IPS DF 19.7 (cell line): ENCODE measurements at places on chromosomes 2 and 18.

GRCh38 chr18:76593843-76594242 is 98.8 kb upstream of the ZNF516 start:
- no peak for DNase-seq

DNA sequence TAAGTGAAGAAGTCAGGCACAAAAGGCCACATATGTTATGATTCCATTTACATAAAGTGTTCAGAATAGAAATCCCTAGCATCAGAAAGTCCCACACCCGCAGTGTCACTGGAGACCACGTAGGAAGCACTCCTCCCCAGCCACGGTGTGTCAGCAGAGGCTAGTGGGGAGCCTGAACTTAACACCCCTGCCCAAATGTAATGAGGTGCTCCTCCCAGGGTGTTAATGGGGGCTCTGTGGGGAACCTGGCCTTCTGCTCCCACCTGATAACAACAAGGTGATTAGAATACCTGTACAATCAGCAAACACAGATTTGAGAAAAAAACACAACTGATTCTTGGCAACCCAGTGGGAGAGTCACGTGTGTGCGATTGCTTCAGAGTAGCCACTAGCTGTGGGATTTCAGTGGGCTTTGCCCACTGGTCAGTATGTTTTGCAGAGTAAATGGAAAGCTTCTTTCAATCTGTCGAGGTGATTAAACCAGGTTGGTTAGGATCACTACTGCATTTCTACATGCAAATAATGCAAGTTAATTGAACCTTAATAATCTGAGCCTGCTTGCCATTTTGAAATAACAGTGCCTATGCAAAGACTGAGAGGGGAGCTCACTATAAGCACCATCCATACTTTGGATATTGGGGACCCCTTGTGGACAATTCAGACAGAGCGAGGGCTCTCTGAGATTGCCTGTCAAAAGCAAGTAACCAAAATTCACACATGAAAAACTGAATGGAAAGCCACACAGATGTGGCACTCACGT is 20.6 kb upstream of the ATRAID start:
- DNase-seq, result no peak

- no peak for DNase-seq
Measured at GRCh38 chr2:57862727-57863126, 183.9 kb upstream of the VRK2 start.

DNA sequence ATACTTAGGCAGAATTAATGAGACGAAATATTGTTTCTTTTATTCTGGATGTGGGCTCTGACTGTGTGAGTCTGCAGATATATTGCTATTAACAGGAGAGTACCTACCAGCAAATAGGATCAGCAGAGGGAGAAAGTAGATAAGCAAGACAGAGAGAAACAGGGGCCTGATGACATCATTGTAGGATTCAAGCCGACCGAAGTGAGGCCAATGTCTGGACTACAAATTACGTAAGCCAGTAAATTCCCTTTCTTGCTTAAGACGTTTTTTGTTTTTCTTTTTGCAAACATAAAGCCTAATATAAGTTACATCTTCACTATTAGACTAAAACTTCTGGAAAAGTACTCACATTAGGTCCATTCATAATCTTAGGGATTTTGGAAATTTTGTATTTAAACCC is 21.4 kb upstream of the PTPRM start:
- no peak for DNase-seq

GRCh38 chr2:239256350-239256743 is 144.5 kb downstream of the HDAC4 start:
- no peak for DNase-seq

- DNase-seq, result no peak
Measured at GRCh38 chr18:76252880-76253279, 242.2 kb downstream of the ZNF516 start.

GRCh38 chr2:151367571-151367970 is 10.2 kb downstream of the TNFAIP6 start:
- no peak for DNase-seq

- DNase-seq, result no peak
Measured at GRCh38 chr2:41026613-41027012, 574.7 kb upstream of the SLC8A1 start.
